Spinal cord (tissue), 10 donors: ENCODE measurements at places on chromosomes 3 and 15.

DNA sequence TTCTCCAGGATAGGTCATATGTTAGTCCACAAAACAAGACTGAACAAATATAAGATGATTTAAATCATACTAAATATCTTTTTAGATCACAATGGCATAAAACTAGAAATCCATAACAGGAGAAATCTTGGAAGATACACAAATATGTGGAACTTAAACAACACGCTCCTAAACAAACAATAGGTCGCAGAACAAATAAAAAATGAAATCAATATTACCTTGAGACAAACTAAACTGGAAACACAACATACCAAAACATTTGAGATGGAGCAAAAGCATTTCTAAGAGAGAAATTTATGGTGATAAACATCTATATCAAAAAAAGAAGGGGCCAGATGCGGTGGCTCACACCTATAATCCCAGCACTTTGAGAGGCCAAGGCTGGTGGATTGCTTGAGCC is 8.3 kb upstream of the TMCO5A start:
- DNase-seq, result no peak

DNA sequence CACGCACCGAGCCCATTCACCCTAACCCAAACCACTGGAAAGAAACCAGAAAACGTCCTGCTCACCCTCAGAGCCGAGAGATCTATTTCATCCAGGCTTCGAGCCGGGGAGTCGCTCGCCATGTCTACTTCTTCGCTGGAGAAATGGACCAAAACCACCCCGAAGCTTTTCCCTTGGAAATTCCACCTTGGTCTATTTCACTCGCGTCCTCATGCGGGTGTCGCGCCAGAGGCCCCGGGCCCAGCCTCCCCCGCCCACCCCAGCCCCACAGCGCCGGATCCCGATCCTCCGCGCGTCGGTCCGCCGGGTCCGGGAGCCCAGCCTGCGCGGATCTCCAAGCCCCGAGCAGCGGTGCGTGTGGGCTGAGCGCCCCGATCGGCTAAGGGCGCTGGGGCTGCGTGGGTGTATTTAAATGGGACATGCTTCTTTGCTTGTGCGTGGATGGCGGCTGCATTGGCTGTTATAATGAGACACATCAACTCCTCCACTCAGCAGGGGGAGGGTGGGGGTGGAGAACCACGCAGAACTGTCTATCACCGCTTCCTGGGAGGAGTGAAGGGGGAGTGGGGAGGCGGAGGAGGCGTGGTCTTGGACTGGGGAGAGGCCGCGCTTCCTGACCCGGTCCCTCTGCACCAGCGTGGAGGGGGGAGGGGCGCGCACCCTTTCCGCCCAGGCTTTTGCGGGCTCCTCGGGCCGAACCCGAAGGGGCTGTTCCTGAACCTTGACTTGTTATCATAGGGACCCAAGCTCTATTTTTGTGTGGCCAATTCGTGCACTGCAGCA is at the start of gene TNIK:
TSS of gene TNIK (minus strand) at position 464 of the 783 bp plus-strand sequence. CDS start at position 122, 342 bp downstream.
- DNase-seq, result peak; percentile 94

GRCh38 chr3:112874725-112875124 is 28.1 kb upstream of the CD200R1L start:
- no peak for DNase-seq

GRCh38 chr3:12796171-12797123 is at the start of gene CAND2:
Gene CAND2 (plus strand): TSS chr3:12796680. CDS start chr3:12796721, 41 bp downstream.
- peak; percentile 62 for DNase-seq

DNA sequence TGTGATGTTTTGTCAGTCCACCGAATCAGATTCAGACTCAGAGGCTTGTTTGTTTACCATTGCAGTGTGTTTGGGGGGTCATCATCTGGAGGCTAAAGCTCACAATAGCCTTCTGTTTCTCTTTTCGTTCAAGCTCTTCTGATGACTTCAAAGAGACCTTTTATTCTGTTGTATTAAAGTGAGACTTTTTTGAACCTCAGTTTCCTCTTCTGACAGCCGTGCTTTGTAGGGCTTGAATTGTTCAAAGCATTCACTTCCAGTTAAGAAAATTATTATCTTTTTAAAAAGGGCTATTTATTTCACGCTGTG is 1.3 kb downstream of the PXK start:
- no peak for DNase-seq

GRCh38 chr3:17166369-17166768 is 281.6 kb downstream of the PLCL2 start:
- DNase-seq, result no peak

DNA sequence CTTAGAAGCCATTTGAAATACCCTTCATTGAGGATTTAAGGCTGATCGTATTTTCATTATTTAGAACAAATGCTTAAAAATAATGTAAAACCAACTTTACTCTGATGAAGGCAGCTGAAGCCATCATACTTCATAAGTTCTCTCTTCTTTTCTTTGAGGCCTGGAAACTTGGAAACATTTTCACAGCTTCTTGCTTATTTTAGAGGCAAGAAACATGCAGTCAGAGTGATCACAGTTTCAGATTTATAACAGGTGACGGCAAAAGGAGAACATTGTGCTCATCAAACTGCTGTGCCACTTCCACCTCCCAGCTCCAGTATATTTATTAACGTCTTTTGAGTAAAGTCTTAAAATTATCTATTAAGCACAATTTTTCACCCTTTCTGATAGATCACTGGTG is 376.1 kb downstream of the PTPRG start:
- DNase-seq, result no peak

DNA sequence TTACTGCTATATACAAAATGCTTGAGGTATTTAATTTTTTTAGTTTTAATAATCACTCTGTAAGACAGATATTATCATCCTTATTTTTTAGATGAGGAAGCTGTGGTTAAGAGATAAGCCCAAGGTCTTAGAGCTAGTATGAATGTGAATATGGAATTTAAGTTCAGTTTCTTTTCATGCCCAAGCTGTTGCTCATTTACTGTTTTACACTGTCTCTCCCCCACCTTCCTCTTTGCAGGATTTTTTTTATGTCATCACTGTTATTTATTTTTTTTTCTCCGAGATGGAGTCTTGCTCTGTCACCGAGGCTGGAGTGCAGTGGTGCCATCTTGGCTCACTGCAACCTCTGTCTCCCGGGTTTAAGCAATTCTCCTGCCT is 22.5 kb downstream of the MAP2K5 start:
- no peak for DNase-seq

DNA sequence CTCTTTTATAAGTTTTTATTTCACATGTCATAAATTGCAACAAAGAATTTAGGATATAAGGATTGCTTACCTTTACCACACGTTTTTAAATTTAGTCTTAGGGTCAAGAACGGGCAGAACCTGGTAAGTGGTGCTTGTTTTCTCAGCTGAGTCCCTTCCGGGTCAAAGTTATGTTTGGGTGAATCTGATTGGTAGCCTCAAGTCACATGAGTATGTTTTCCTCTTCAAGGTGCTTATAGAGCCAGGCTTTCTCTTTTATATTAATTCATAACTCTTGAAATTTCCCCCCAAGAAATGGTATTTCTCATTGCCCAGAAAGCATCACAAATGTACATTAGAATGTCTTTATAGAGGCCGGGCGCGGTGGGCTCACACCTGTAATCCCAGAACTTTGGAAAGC is 415.7 kb upstream of the ROBO2 start:
- DNase-seq, result no peak

- no peak for DNase-seq
These were observed 9.5 kb upstream of the NR2F2 start for GRCh38 chr15:96320703-96321638.

DNA sequence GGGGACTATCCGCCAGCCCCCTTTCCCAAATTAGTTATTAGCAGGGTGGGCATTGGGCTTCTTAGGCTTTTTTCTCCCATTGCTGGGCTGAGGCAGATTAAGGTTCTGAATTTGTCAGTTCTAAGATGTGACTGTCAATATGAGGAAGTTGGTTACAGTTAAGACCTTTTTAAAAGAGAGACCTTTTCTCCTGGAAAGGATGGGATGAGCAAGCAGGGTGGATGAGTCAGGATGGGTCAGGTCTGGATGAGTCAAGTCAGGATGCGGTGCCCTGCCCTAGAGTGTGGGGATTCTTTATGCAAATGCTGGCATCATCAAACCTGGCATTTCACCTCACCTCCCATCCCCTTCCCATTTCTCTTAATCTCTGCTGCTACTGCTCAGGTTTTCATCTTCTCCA is 1.9 kb downstream of the AEN start:
- DNase-seq, result no peak

DNA sequence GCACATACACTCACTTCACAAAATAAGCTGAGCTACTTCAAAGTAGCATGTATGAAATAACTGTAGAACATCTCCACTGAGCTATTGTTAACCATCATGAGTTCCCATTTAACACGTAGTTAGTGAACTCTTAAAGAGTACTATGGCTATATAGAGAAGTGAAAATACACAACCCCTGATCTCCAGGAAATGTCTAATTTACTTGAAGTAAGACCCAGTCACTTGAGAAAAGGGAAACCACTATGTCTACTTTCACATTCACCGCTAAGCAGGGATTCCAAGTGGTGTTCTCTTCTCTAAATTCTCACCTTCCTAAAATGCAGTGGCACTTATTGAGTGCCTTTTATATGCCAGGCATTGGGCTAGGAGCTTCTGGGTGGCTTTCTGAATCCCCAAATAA is 35.0 kb upstream of the COLQ start:
- no peak for DNase-seq

GRCh38 chr3:181311186-181311585 is 321.6 kb upstream of the DNAJC19 start:
- DNase-seq, result no peak

GRCh38 chr15:62758126-62758951 is 284.2 kb upstream of the TPM1 start:
- DNase-seq, result no peak

- no peak for DNase-seq
These were observed 10.4 kb downstream of the BCL6 start for GRCh38 chr3:187734841-187735240.

DNA sequence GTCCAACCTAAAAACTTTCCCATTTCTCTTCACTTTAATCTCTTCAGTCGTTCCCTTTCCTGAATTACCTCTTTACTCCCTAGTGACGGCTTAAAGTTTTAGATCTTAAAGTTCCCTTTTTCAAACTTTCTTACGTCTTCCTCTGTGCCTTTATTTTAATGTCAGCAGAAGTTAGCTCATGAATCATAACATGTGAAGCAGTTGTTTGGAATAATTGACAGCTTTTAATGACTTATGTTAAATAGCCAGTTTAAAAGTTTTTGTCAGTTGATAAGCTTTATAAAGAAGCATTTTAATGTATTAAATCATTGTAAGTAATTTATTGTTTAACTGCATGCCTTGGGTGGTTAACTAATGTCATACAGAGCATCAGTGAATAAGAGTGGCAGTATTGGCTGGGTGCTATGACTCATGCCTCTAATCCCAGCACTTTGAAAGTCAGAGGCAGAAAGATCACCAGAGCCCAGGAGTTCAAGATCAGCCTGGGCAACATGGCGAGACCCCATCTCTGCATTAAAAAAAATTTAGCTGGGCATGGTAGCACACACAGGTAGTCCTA is 33.9 kb downstream of the PIK3CA start:
- no peak for DNase-seq

DNA sequence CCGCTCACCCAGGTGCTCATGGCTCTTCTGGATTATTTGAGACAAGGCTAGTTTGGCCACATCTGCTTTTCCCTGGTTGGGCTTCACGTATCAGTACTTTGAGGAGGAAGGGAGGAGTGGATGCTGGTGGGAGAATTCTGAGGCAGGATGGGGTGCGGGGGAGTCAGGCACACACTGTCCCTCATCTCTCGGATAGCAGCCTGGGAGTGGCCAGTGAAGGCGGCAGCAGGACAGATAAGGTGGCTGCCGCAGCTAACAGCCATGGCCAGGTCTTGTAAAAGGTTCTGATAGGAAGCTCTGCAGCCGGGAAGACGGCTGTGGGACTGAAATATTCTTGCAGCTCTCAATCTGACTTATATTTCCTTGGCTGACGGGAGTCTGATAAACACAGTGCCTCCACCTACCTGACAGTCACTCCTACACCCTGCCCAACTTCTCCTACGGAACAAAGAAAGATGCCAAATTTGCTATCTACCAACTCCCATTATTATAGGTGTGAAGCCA is 87.3 kb downstream of the MESD start:
- no peak for DNase-seq

- DNase-seq, result peak; percentile 52
These were observed 176.6 kb downstream of the OSBPL10 start for GRCh38 chr3:31804251-31805051.

- DNase-seq, result no peak
These were observed 392.6 kb upstream of the TPM1 start for GRCh38 chr15:62649793-62650420.

DNA sequence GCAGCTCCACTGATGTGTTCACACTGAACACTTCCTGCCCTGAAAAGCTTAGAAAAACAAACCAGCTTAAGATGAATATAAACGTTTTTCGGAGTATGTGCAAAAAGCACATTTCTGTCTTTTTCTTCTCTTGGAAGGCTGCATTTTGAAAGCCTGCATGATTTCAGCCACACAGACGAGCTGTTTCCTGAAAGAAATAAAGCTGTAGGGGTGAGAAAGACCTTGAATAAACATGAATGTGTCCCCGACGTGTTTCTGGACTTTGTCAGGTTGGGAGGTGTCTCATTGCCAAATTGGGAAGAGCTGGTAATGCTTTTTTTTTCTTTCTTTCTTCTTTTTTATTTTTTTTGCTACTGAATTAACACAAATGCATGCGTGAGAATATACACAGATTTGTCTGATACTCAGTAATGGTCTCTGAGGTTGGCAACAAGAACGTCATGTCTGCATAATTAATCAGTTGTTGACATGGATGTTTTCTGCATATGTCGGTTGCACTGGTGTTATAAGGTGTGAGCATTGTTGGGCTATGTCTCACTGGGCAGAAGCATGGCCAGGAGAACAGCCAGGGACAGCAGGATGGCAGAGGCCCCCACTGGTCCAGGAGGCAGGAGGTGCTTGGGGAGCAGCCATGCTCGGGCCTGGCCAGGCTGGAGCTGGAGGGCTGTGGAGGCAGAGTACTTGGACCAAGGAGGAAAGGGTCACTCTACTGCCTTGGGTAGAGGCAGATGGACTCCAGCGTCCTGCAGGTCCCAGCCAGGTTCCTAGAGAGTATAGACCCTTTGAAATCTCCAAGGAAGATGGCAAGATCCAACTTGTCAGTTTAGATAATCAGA is 39.0 kb downstream of the ADAMTSL3 start:
- DNase-seq, result no peak

DNA sequence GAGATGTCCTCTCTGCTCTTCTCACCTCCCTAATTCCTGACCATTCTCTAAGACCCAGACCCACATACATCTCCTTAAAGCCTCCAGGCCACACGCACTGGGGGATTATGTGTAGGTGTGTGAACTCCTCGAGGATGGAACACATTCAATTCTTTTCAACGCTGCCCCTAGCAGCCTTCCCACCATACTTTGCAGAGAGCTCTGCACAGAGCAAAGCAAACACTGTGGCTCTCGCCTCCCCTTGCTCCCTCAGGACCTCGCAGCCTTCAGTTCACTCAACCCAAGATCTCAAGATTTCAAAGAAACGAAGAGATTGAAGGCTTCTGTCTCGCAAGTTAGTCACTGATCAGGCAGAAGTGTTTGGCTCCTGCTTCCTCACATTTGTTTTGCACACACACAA is 6.0 kb downstream of the ACTC1 start:
- no peak for DNase-seq
